ENCODE measurements at places on chromosomes 2 and 18.

- no peak for DNase-seq
These were observed 748.6 kb upstream of the PIK3C3 start for GRCh38 chr18:41206341-41206830.

DNA sequence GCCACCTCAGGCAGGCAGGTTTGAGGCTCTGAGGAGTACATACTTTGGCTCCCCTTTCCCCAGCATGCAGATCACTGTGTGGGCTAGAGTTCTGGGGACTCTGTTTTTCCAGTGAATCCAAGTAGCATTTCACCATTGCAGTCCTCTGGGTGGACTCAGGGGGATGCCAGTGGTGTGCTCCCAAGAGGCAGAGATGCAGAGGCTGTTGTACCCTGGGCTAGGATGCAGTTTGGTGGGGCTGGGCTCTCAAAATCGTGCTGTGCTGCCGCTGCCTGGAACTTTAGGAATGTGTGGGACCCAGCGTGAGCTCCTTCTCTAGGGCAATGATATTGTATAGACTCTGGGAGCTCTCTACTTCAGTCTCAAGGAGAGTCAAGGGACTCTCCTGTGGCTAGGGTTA lies 104.9 kb downstream of the MYO3B start:
- no peak for DNase-seq

DNA sequence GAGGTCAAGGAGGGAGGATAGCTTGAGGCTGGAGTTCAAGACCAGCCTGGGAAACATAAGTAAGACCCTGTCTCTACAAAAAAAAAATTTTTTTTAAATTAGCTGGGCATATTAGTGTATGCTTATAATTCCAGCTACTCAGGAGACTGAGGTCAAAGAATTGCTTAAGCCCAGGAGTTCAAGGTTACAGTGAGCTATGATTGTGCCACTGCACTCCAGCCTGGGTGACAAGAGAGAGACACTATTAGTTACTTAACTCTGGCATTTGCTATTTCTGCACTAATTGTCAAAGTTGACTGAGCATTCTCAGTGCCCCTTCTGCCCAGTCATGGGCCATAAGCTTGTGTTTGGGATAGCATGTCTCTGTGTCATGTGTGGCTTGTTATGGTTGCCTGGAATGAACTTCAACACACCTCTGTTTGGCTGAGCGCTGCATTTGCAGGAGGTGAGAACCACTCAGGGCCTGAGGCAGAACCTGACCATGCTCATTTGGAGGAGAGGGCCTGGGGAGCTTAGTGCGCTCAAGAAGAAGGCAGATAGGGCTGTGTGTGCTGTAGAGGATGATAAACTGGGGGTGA lies 77.7 kb downstream of the SH3RF3 start:
- no peak for DNase-seq

- no peak for DNase-seq
These were observed 342.6 kb downstream of the CTNNA2 start for GRCh38 chr2:79855264-79856006.

- DNase-seq = peak; percentile 29
These were observed 175.1 kb downstream of the NCK2 start for GRCh38 chr2:105919826-105920225.

DNA sequence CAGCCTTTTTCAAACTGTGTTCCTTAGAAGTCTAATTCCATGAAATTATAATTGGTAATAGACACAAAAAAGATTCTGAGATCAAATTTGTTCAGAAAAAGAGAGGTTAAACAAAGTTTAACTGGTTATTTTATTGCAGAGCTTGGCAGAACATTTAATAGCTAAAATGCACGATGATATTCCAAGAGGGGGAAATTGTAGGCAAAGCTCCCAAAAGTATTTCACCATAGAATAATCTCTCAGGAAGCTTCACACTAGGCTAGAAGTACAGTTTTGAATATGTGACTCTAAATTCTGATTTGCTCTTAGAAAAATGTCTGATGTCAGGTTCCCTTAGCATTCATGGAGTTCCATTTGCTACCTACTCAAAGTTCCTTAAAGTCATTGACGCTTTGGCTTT lies 292.4 kb upstream of the SETBP1 start:
- DNase-seq = no peak

GRCh38 chr2:88765154-88765888 lies 73.8 kb downstream of the RPIA start:
- DNase-seq = no peak

GRCh38 chr2:65165558-65165957 lies 35.7 kb upstream of the RAB1A start:
- no peak for DNase-seq

DNA sequence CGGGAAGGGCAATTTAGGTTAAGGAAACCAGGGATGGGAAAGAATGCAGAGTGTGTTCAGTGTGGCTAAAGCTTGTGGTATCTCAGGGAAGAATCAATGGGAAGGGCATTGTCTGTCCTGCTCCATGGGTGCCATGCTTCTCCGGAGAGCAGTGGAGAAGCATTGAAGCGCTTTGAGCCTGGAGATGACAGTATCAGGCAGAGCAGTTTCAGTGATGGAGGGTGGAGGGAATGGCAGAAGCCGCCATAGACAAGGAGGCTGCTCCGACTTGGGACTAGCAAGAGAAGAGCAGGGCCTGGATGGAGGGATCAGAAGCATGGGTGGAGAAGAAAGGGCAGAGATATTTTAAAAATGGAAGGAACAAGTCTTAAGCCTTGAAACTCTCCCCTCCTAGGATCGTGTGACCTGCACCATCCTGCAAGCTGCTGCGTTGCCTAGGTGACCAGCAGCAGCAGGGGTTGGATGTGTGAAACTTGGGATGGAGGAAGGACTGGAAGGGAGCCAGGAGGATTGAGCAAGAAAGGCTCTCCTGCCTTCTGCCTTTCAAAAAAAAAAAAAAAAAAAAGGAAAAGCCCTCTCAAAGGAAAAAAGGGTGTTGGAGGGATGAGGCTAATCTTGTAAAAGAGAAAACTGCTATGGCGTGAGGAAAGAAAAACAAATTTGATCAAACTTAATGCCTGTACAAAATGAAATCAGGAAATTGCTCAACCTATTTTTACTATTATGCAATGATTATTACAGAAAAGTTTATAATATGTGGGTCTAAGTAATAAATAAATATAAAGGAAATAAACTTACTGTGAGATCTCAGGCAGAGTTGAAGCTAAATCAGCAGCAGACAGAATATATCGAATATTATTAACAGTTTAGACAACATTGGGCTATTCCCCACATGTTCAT lies 493.8 kb upstream of the NRP2 start:
- DNase-seq = no peak

DNA sequence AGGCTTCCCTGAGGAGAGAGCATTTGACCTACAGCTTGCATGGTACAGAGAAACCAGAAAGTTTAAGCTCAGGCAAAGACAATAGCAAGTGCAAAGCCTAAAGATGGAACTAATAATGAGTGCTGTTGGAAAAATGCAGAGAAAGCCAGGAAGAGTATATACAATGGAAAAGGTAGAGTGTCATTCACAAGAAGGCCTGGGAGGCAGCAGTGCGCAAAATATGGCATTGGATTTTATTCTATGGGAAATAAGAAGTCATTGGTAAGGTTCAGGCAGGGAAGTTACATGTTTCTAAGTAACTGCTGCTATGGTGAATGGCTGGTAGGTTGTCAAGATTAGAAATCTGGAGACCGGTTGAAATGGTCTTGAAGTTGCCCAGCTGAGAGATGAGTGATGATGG lies 2167.3 kb upstream of the CELF4 start:
- DNase-seq = no peak

- DNase-seq = no peak
These were observed 451.5 kb upstream of the CHST9 start for GRCh38 chr18:27636576-27637085.

DNA sequence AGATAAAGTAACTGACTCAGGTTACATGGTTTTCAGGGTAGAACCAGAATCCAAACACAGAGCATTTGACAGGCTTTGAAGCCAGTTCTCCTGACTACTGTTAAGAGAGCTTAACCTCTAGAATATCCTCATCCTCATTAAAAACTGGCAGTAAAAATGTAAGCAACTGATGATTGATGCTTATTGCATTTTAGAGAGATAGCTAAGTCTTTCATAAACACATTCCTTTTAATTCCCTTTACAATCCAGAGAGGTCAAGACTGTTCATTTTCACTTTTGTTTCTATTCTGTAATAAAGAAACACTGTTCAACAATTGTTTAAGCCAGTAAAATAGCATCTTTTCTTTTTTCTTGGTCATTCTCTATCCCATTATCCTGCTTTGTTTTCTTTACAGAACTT lies 53.9 kb upstream of the RAB27B start:
- no peak for DNase-seq

- DNase-seq = no peak
These were observed 47.4 kb upstream of the SLC1A4 start for GRCh38 chr2:64941801-64942200.

DNA sequence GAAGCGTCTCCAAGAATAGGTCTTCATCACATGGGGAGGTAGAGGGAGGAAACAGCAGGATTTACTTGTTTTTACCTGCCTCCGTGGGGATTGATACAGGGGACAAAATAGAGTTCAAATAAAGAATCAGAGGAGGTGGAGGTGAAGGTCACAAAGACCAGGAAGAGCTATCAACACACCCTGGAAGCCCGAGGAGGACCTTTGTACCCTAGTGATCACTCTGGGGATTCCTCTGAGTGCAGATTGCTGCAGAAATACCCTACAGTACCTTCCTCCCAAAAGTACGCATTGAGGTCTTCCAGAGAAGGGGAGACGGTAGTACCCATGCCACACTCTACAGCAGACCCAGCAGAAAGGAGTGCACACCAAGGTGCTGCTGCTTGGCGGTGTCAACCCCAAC lies 44.9 kb downstream of the OSR1 start:
- DNase-seq = no peak

DNA sequence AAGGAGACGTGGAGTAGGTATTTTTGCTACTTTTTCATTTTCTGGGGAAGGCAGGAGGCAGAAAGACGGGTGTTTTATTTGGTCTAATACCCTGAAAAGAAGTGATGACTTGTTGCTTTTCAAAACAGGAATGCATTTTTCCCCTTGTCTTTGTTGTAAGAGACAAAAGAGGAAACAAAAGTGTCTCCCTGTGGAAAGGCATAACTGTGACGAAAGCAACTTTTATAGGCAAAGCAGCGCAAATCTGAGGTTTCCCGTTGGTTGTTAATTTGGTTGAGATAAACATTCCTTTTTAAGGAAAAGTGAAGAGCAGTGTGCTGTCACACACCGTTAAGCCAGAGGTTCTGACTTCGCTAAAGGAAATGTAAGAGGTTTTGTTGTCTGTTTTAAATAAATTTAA lies 3.4 kb downstream of the FZD7 start:
- no peak for DNase-seq

- no peak for DNase-seq
These were observed 71.5 kb downstream of the COLEC12 start for GRCh38 chr18:429030-429429.

GRCh38 chr18:76441002-76441667 lies 53.9 kb downstream of the ZNF516 start:
- DNase-seq = no peak

DNA sequence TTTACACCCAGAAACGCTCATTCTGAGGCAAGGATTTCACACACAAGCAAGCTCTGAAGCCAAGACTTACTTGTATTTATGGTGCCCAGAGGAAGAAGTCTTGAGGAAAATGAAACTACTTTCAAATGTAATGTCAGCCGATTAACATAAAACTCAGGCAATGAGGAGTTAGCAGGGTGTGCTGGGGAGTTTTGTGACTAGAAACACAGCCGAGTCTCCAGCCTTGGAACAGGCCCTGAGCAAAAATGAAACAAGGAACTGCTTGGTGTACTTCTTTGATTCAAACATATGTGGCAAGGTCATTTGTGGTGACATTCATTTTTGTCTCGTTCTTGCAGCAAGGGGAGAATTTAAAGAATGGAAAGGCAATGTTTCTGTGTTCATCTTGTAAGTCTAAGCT lies 4.5 kb downstream of the DYTN start:
- no peak for DNase-seq

DNA sequence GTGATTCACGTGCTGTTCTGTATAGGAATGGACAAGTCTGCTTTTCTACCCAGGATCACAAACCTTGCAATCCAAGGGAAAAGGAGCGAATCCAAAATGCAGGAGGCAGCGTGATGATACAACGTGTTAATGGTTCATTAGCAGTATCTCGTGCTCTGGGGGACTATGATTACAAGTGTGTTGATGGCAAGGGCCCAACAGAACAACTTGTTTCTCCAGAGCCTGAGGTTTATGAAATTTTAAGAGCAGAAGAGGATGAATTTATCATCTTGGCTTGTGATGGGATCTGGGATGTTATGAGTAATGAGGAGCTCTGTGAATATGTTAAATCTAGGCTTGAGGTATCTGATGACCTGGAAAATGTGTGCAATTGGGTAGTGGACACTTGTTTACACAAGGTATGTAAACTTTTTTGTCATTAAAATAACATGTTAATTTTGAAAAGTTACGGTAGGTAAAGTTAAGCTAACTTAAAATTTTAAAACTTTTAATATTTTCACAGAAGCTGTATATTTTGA lies 33.0 kb downstream of the PPM1B start:
- no peak for DNase-seq

- DNase-seq = no peak
These were observed 379.4 kb downstream of the SETBP1 start for GRCh38 chr18:45060102-45060501.

GRCh38 chr2:166106431-166107015 lies 21.3 kb downstream of the SCN1A start:
- DNase-seq = no peak

DNA sequence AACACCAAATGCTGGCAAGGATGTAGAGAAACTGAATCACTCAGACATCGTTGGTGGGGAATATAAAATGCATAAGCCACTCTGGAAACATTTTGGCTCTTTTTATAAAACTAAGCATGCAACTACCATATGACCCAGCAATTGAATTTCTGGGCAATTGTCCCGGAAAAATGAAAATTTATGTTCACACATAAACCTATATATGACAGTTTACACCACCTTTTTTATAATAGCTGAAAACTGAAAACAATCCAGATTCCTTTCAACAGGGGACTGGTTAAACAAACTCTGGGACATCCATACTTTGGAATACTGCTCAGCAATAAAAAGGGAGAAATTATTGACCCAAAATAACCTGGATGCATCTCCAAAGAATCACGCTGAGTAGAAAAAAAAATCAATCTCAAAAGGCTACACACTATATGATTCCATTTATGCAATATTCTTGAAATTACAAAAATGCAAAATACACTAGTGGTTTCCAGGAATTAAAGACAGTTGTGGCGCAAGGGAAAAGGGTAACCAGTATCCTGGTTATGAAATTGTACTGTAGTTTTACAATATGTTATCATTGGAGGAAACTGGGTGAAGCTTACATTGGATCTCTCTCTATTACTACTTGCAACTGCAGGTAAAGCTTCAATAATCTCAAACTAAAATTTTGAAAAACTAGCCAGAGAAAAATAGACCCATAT lies 130.2 kb upstream of the PID1 start:
- no peak for DNase-seq

- DNase-seq = peak; percentile 21
These were observed 1.7 kb upstream of the PER2 start for GRCh38 chr2:238290091-238290509.

All from stimulated activated CD8-positive, alpha-beta memory T cell treated with anti-CD3 and anti-CD28 coated beads, Interleukin-12 subunit alpha, Interleukin-12 subunit beta, amount 100 ng/mL, for 1 hour (primary cell).